GM23248 (cell line): ENCODE measurements at places on chromosomes 4 and X.

DNA sequence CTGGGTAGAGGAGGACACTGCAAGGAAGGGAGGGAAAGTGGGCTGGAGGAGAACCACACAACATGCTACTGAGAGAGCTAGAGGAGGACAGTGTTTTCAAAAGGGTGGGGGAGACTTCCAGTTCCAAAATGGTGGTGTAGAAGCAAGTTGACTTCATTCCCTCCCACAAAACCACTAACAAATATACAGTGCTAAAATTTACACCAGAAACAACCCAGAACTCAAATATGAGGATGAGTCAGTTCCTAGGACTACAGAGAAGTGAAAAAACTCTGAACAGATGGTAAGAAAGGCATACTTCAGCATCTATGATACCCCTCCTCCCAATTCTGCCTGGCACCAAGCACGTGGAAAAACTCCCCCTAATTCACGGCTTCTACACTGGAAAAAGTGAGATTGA, 9.8 kb downstream of the AADAT start:
- no peak for DNase-seq

DNA sequence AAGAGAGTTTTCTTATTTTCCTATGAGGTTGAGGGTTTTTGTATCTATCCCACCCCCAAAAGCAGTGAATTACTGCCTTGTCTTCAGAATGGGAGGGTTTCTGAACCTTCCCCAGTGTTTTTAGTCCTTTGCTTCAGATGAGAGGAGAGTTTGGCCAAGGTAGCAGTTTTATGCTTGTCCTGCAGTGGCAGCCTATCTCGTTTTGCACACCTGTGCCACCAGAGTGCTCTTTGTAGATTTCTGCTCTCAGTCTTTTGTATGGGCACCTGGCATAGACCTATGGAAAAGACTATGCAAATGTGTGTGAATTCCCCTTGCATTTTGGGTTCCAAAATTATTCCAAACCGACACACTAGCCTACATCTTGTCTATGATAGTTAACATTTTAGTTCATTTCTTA, 5.8 kb downstream of the TBC1D19 start:
- no peak for DNase-seq

DNA sequence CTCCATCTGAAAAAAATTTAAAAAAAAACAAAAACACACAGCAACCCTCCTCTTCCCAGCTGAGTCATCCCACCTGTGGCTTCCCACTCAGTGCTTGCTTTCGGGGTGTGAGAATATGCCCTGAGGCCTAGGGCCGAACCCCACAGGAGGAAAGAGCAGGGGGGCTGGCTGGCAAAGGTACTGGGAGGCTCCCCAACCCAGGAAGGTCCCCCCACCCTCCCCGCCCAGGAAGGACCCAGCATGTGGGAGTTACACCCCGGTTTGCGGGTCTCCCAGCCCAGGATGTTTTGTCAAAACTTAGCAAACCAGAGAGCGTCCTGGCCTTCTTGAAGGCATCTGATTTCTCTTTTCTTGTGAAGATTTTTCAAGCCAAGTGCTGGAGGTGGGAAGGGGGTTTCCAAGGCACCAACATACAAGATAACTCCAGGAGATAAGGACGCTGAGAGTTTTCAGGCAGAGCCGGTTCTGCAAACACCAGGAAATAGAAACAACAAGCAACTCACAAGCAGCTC, 25.7 kb upstream of the CSF2RA start:
- DNase-seq, result no peak

DNA sequence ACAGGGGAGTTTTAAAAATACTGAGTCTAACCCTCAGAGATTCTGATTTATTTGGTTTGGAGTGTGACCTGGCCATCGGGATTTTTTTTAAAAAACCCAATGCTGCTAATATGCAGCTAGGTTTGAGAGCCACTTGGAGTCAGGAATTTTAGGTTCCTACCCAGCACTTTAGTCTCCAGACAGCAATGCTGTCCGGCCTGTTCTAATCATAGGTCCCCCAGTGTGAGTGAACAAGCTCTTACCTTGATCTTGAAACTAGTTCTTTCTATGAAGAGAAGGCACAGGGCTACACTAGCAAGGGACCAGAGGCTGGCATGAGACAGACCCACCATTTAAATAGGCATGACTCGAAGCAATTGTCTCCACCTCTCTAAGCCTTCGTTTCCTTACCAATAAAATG, 103.5 kb downstream of the SMIM20 start:
- no peak for DNase-seq

GRCh38 chrX:40912166-40912565, 173.1 kb upstream of the USP9X start:
- peak; percentile 21 for DNase-seq

DNA sequence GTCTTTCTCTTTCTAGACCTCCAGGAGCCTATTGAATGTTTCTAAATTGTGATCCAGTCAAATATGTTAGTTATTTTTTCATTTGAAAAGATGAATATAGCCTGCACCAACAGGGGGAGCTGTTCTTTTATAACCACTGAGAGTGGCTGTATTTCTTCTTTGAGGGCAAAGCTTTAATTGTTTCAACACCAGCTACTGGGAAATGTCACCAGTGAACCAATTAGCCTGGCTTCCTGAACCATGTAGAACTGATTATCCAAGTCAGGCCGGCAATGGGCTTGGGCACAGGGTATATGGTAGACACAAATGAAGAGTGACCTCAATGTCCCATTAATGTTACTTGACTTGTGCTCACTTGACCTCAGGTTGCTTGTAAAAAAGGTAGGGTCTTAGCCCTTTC, 4.8 kb upstream of the DAPP1 start:
- DNase-seq, result peak; percentile 52
